ENCODE measurements at places on chromosomes 5 and 9. TPM values are rescaled to one million over a fixed set of nuclear protein-coding genes. Genes with fewer than 3 reads are reported as not detected.

DNA sequence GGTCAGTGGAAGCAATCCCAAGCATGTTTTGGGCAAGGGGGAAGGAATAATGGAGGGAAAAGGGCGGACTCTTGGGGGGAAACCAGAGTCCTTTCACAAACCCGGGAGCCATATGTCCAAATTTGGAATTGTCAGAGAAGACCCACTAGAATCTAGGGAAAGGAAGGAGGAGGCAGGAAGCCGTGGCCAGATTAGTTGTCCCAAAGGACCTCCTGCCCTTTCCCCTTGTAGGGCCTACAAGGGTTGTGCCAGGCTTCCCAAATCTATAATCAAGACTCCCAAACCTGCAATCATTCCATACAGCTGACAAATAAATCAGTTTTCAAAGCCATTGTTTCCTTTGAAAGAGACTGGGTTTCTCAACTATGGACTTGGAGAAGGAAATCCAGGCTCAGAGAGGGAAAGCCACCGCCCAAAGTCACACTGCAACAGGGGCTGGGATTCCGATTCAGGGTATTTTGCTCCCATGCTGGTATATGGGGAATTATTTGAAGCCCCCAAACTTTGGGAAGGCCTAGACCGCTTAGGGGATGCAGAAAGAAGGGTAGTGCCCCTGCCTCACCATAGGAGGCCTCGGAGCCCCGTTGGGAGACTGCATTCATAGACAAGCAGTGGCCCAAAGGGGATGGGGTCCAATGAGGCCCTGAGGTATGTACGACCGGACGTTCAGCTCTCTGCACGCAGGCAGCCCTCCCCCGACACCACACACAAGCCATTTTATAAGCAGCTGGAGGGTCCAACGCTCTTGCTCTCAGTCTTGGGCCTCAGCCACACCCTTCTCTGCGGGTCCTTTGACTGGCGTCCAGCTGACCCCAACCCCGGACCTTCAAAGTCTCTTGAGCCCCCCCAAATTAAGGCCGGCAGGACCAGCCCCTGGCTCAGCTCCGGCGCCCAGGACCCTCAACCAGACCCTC lies 815 bp downstream of the ANXA6 start:
- no peak for DNase-seq
- H3K27ac ChIP-seq, result peak overlapping the region; percentile 84

DNA sequence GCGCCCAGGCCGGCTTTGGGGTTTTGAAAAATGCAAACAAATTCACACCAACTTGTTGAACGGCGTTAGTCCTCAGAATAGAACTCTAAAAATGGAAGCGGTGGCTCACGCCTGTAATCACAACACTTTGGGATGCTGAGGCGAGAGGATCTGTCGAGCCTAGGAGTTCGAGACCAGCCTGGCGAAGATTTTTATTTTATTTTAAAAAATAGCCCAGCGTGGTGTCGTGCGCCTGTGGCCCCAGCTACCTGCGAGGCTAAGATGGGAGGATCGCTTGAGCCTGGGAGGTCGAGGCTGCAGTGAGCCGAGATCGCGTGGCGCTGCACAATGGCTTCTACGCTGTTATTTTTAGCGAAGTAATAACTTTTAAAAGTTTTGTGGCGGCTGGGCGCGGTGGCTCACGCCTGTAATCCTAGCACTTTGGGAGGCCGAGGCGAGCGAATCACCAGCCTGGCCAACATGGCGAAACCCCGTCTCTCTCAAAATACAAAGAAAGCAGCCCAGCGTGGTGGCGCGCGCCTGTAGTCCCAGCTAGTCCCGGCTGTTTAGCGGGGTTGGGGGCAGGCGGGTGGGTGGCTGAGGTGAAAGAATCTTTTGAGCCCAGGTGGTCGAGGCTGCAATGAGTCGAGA lies 694 bp upstream of the PLIN2 start:
- H3K27ac ChIP-seq, result peak overlapping the region; percentile 95
- peaks cover 5% of the 10 kb centered on the region for H3K36me3 ChIP-seq
- peak overlapping the region; percentile 85 for H3K4me3 ChIP-seq
- DNase-seq, result peak; percentile 43

- H3K4me1 ChIP-seq, result no peaks in the 10 kb centered on the region
- H3K27ac ChIP-seq, result no peak overlapping the region
- no peak for DNase-seq
- H3K4me3 ChIP-seq, result no peak overlapping the region
- H3K27me3 ChIP-seq, result no peaks in the 10 kb centered on the region
Measured at GRCh38 chr5:41356786-41357185, 143.5 kb upstream of the C6 start.

- peaks cover 6% of the 10 kb centered on the region for H3K4me1 ChIP-seq
- no peak overlapping the region for H3K4me3 ChIP-seq
- H3K27me3 ChIP-seq, result no peaks in the 10 kb centered on the region
- no peak for DNase-seq
- H3K27ac ChIP-seq, result no peak overlapping the region
Measured at GRCh38 chr5:17995997-17996396, 361.7 kb downstream of the TAF11L14 start.

GRCh38 chr5:43190755-43191603 lies 1.0 kb upstream of the NIM1K start:
- H3K4me3 ChIP-seq, result no peak overlapping the region
- H3K4me1 ChIP-seq, result peaks cover 23% of the 10 kb centered on the region
- H3K27me3 ChIP-seq, result no peaks in the 10 kb centered on the region
- no peaks in the 10 kb centered on the region for H3K36me3 ChIP-seq
- no peak overlapping the region for H3K27ac ChIP-seq
- DNase-seq, result no peak

DNA sequence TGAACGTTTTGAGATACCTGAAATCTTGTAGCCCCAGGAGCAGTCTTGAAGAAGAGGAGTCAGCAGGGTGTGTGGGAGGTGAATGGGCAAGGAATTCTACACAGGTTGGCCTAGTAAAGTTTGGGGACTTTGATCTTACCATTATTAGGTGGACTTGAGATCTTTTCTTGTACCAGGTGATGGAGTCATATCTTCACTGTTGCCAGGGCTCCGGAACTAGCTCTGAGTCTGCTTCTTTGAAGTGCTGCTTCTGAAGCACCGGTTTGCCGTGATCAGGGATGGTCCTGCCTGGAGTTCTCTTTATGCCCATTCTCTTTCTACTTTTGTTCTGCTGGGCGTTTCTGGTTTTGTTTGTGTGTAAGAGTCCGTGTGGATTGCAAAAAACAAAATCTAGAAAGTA lies 27.4 kb downstream of the RCL1 start:
- no peak overlapping the region for H3K27ac ChIP-seq
- H3K36me3 ChIP-seq, result no peaks in the 10 kb centered on the region
- no peak overlapping the region for H3K4me3 ChIP-seq
- no peak for DNase-seq

DNA sequence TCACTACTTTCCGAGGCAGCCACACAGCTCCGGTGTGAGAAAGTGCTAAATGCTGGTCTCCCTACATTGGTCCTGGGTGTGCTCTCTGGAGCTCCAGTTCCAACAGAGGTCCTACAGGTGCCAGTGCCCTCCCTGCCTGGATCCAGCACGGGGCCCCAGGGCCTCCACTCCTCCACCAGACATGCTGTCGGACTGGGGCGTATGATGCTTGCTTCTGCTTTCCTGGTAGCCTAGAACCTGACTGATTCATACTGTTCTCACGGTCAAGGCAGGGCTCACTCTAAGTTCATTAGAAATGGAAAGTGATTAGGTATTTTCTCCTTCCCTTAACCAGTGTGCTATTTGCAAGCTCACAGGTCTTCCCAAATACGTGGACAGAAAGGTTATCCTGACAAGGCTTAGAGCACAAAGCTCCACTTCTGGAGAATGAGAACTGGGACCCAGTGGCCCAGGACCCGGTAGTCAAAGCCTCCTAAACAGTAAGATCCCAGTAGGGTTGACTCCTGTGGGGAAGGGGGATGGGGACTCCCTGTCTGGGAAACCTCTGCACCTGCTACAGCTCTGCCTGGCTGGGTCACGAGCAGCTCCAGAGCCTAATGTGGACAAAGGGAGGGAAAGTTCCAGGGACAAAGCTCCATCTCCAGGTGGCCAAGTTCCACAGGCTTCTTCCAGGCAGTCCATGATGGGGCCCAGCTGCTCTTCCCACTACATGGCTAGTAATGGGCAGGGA lies 98.1 kb downstream of the PAX5 start:
- H3K36me3 ChIP-seq, result peaks cover 2% of the 10 kb centered on the region
- DNase-seq, result no peak
- H3K4me3 ChIP-seq, result no peak overlapping the region
- no peak overlapping the region for H3K27ac ChIP-seq
- peaks cover 36% of the 10 kb centered on the region for H3K27me3 ChIP-seq

- H3K27me3 ChIP-seq, result no peaks in the 10 kb centered on the region
- H3K4me3 ChIP-seq, result no peak overlapping the region
- peaks cover 76% of the 10 kb centered on the region for H3K4me1 ChIP-seq
- no peak for DNase-seq
- no peak overlapping the region for H3K27ac ChIP-seq
- H3K36me3 ChIP-seq, result peaks cover 2% of the 10 kb centered on the region
Measured at GRCh38 chr5:180804129-180804618, 1.6 kb upstream of the MGAT1 start.

- peaks cover 46% of the 10 kb centered on the region for H3K4me1 ChIP-seq
- no peak for DNase-seq
- no peak overlapping the region for H3K4me3 ChIP-seq
- H3K27ac ChIP-seq, result peak overlapping the region; percentile 38
- no peaks in the 10 kb centered on the region for H3K27me3 ChIP-seq
Measured at GRCh38 chr5:93358176-93358575, 222.8 kb downstream of the NR2F1-AS1 start.

DNA sequence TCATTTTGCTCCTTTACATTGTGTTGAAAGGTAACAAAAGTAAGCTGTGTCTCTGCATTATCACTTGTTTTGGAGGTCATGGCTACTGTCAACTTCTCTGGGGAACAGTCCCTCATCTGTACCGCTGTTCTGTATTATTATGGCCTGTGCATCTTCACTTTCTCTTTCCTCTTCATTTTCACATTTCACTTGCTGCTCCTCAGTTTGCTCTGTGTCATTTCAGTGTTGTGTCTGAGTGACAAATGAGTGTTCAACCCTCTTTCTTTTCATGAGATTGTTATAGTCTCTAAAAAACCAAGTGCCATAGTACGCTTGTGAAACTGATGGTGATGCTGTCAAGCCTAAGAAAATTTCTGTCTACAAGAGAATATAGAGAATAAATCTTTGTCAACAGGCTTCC lies 122.0 kb upstream of the FER start:
- H3K27ac ChIP-seq, result no peak overlapping the region
- no peaks in the 10 kb centered on the region for H3K27me3 ChIP-seq
- no peaks in the 10 kb centered on the region for H3K36me3 ChIP-seq
- DNase-seq, result no peak
- peaks cover 8% of the 10 kb centered on the region for H3K4me1 ChIP-seq
- H3K4me3 ChIP-seq, result no peak overlapping the region

GRCh38 chr9:122070728-122071515 lies 22.2 kb downstream of the TTLL11 start:
- peak overlapping the region; percentile 19 for H3K27ac ChIP-seq
- H3K4me1 ChIP-seq, result peaks cover 19% of the 10 kb centered on the region
- no peaks in the 10 kb centered on the region for H3K36me3 ChIP-seq
- H3K4me3 ChIP-seq, result no peak overlapping the region
- DNase-seq, result no peak
- no peaks in the 10 kb centered on the region for H3K27me3 ChIP-seq

DNA sequence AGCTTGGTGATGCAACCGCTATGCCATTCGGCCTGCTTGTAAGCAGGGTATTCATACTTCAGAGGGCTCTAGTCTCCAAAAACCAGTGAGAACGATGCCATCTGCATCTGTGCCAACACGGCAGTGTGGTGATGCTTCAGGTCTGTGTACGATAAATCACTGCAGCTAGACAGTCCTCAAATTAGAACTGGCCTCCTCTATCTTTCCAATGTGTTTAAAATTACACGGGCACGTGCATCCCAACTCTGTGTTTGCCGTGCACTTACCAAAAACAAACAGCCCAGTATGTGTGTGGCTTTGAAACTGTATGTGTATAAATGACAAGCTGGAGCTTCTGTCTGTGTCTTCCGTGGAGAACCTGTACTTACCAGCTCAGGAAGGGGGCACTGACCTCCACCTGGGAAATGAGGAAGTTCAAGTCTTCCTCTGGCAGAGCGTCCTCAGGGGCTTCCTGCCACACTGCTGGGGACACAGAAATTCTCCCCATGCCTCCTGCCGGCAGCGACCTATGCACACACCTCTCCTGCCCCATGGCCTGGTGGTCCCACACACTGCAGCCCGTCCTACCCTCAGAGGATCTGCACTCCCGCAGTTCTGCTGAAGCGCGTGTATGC lies 12.3 kb downstream of the MED10 start:
- no peak overlapping the region for H3K27ac ChIP-seq
- H3K27me3 ChIP-seq, result no peaks in the 10 kb centered on the region
- peaks cover 12% of the 10 kb centered on the region for H3K36me3 ChIP-seq
- H3K4me3 ChIP-seq, result no peak overlapping the region

DNA sequence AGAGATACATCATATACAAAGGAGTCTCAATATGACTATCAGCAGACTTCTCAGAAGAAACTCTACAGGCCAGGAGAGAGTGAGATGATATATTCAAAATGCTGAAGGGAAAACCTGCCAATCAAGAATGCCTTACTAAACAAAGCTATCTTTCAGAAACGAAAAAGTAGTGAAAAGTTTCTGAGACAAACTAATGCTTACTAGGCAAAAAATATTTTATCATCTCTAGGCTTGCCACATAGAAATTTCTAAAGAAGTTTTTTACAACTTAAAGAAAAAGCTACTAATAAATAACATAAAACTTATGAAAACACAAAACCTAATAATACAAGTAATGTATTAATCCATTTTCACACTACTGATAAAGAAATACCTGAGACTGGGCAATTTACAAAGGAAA lies 59.9 kb upstream of the SPEF2 start:
- no peaks in the 10 kb centered on the region for H3K27me3 ChIP-seq
- no peak overlapping the region for H3K27ac ChIP-seq
- no peak overlapping the region for H3K4me3 ChIP-seq
- no peaks in the 10 kb centered on the region for H3K36me3 ChIP-seq

DNA sequence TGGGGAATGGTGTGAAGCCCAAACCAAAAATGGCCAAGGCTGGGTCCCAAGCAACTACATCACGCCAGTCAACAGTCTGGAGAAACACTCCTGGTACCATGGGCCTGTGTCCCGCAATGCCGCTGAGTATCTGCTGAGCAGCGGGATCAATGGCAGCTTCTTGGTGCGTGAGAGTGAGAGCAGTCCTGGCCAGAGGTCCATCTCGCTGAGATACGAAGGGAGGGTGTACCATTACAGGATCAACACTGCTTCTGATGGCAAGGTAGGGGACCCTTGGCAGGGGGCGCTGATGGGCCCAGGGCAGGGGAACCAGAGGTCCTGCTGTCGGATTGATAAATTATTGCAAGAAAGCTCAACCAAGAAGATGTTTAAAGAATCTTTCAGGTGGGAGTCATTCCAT lies 19.8 kb downstream of the ABL1 start:
- no peak overlapping the region for H3K4me3 ChIP-seq
- DNase-seq, result no peak
- H3K27me3 ChIP-seq, result no peaks in the 10 kb centered on the region
- H3K4me1 ChIP-seq, result peaks cover 48% of the 10 kb centered on the region

The ENHO gene
- total RNA-seq, result 1.6 TPM

The FNIP1 gene
- total RNA-seq, result 26.4 TPM

The PCDHB6 gene
- total RNA-seq, result 1.2 TPM

The UCK1 gene
- total RNA-seq, result 17.9 TPM

The NMUR2 gene
- not detected for total RNA-seq

The MYMK gene
- total RNA-seq, result not detected

The PCDHB13 gene
- 2.9 TPM for total RNA-seq

The MOB3B gene
- 3.7 TPM for total RNA-seq

The PLCXD3 gene
- total RNA-seq, result not detected

Measured in chondrocyte (in vitro differentiated cells).